CD4-positive, alpha-beta T cell treated with Interleukin-2 at 100 ng/mL for 4 hours (primary cell): ENCODE measurements at places on chromosomes 1 and 21.
A peak's percentile ranks its signal among the peaks of the same experiment; 100 is the strongest.

- no peak for DNase-seq
Observed at GRCh38 chr1:52530563-52531144, 22.2 kb downstream of the TUT4 start.

- DNase-seq = no peak
Observed at GRCh38 chr1:156305215-156305614, 6.1 kb upstream of the VHLL start.

DNA sequence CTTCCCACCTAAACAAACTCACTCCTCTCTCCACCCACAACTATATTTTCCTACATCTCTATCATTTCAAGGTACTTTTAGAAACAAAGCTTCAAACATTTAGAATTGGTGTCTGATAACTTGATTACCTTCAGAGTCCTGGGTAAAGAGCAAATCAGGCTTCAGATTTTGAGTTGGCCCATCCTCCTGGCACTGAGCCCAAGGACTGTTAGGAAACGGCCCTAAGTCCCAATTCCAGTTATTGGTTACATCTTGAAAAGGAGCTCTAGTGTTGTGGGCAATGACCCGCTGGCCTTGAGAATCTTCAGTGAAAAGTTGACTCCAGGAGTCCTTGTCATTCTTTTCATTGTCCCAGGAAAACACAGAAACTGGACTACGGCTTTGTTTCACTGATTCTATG is 15.1 kb downstream of the MTFR1L start:
- no peak for DNase-seq

DNA sequence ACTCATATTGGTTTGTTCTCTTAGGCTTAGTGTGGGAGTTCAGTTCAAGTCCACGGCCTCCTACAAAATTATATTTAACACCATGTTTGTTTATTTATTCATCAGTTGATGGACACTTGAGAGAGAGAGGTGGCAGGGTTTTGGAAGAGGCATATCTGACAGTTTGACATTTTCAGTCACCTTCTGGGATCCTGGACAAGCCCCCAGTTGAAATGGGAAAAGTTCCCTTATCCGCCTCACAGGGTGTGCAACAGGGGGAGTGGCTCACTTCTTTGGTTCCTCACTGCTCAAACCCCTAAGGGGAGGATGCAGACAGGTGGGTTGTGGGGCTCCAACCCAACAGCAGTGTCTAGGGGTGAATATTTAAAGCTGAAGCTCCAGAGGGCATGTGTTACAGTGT is 52.3 kb upstream of the TNFSF18 start:
- DNase-seq = no peak

DNA sequence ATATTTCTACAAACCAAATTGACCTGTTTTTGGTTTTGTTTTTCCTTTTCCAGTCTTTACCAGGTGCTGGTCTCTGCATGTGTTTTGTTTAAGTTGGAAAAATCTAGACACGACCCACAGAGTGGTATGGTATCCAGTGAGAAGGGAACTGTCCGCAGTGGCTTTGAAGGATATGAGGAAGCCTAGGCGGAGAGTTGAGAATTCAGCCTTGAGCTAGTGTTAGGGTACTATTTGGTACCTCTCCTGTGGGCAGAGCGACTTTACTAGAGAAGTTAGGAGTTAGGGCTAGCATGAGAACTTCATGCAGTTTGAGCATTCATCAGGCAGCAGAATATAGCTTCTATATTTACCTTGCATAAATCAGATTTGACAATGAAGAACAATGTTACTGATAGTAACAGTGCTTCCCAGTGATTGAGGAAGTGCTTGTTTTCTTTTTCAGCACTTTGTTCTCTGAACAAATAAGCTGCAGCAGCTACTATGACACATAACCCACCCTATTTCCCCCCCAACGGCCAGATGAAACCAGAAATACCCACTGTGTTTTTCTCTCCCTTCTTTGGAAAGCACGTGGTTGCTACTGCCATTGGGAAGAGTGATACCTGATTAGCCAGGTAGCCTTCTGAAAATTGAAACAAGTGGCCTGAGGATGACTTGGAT is 19.0 kb downstream of the MRPS6 start:
- DNase-seq = peak; percentile 17

- no peak for DNase-seq
Observed at GRCh38 chr1:60813071-60813470, 269.3 kb upstream of the NFIA start.

- no peak for DNase-seq
Observed at GRCh38 chr1:15305468-15305770, 58.4 kb downstream of the FHAD1 start.

DNA sequence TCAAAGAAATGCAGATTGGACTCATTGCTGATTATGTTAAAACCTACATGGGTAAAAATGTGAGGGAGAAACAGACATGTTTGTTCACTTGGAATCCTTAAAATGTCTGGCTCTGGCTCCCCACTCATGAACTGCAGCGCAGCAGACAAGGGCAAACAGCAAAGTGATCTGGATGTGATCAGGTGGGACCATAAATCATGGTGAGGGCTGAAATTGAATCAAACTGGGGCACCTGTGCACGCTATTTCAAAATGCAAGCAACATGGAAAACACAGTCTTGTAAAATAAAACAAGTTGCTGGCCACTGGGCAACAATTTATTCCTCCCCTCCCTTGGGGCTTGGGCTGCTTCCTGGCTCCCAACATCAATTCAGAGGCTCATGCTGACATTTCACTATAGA is 373.4 kb downstream of the SEC16B start:
- DNase-seq = no peak

DNA sequence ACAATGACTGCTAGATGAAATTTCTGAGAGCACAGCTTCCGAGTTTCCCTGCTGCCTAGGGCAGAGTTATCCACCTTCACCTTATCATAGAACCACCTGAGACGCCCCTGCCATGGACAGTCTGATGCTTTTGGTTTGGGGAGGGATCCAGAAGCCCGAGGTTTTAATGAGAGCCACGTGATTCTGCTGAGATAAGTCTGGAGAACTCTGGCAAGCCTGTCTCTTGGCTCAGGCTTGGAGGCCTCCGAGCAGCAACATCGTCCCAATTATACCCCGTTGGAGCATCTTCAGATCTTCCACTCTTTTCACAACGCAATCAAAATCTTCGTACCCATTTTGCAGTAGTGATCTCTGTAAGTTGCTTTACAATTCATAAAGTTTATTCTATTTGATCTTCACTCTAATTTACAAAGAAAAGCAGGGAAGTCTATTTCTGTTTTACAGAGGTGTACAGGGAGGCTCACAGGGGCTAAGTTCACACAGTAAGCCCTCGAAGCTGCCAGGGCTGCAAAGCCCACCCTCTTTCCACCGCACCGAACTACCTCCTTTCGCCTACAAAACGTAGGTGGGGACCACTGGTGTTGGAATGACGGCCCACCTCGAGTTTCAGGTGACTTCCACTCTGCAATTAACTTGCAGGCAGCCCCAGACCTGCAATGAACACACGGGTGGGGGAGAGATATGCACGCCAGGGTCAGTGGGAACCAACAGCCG is 513 bp upstream of the HHAT start:
- no peak for DNase-seq

DNA sequence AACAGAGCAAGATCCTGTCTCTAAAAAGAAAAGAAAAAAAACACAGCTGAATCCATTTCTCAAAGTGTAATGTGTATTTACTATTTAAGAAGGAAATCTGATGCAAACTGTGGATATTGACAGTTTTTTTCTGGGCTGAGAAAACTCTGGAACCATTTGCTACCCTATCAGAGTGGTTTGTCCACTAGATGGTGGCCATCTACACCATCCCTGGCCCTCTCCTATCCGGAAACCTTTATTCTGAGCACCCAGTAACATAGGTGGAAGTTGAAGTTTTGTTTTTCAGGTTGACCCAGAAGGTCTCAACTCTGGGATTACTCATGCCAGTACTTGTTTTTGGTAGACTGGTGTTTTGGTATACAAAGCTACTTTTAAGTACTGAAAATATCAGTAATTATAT is 20.2 kb downstream of the ECHDC2 start:
- DNase-seq = no peak

- DNase-seq = no peak
Observed at GRCh38 chr21:38902608-38903445, 97.1 kb downstream of the ETS2 start.

DNA sequence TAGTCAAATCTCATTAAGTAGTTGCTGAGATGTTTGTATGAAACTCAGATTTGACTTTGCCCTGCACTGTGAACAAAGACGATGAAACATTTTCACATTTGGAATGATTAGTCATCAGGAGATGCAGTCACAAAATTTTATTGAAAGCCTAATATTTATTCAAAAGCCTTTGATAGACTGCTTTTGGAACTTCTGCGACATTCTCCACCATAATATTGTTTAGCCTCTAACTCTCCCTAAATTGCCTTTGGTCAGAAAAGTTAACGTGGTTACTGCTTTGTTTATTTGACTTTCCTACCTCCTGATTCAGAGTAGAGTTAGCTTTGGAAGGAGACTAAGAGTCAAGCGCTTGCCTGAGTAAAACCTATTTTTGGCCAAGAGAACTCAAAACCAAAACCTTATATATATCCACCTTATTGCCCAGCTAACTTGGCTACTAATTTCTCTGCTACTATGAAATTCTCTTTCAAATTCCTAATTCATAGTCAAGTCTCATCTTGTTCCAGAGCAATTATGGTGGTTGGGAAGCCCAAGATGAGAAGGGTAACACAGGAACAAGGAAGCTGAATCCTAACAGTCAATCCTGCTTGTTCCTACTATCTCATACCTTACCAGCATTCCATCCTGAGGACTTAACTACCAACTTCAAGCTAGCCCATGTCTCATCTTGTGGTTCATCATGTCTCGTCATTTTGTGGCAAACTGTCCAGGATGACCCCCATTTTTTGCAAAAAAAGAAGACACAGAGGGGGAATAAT is 429.6 kb downstream of the USP25 start:
- DNase-seq = no peak

GRCh38 chr1:183898610-183899009 is 93.7 kb downstream of the RGL1 start:
- no peak for DNase-seq

- DNase-seq = no peak
Observed at GRCh38 chr1:25945761-25946160, 39.5 kb upstream of the STMN1 start.

- DNase-seq = no peak
Observed at GRCh38 chr1:50651476-50652263, 228.4 kb upstream of the DMRTA2 start.

DNA sequence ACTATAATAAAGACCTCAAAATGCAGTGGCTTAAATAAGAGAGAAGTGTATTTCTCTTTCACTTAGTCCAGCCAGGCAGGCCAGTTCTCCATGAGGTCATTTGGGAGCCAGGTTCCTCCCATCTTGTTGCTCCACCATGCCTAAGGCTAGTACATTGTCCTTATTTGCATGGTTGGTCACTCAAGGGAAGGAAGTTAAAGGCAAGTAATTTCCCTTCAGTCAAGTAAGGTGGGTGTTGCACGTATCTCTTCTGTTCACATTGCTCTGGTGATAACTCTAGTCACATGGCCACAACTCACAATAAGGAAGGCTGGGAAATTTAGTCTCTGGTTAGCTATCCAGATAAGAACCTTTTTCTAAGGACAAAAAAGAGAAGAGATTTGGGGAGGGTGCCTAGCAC is 27.2 kb upstream of the TADA1 start:
- DNase-seq = no peak

DNA sequence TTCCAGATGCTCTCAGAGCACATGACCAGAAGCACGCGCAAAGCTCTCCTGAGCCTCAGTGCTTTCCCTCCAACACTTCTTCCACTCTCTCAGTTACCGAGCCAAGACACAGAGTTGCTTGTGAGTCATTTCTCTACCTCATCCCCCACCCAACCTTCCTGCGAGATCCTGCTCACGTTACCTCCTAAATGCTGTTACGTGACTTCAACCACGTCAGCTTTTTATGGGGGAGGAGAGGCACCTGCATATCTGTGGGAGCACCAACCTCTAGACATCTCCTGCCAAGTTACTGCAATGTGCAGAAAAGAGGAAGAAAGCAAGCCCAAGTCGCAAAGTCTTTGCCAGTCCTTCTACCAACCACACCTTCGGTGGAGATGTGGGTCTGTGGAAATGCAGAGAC is 27.2 kb upstream of the ERG start:
- no peak for DNase-seq

- DNase-seq = no peak
Observed at GRCh38 chr1:119012383-119012782, 24.2 kb upstream of the TBX15 start.

- no peak for DNase-seq
Observed at GRCh38 chr1:30586671-30587070, 136.7 kb downstream of the MATN1 start.

DNA sequence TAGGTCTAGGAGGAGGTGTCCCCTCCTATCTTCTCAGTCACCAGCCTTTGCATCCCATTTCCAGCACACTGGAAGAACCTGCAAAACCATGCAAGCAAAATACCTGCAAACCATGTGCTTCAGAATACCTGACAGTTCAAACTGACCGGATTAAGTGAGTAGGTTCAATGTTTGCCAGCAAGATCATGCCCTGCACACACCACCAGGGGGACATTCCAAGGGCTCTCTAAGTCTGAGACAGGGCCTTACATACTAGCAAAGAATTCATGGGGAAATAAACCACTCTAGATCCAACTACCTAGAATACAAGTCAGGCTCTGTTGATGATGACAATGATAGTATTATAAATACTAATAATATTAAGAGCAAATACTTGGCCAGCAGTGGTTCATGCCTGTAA is 27.6 kb downstream of the INPP5B start:
- no peak for DNase-seq

- no peak for DNase-seq
Observed at GRCh38 chr1:115685029-115685705, 43.4 kb downstream of the VANGL1 start.

DNA sequence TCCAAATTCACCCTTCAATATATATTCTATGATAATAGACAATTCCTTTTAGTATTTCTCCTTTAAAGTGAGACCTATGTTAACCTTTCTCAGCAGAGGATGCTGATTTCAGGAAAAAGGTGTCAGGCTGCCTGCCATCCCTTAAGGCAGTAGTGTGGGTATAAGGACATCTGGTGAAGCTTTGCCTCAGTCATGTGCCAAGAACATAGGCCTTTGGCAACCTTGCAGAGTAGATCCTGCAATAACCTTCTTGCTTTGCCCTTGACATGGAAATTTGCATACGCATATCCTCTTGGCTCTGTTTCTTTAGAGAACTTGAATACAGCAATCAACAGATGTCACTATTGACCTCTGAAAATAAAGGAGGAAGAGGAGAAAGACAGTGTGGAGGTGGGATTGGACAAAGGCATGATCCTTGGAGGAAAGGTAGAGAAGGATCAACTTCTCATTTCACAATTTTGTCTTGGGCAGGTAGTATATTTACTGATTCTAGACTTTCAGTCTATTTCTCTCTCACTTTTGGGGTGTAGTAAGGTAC is 21.1 kb upstream of the ZRANB2 start:
- no peak for DNase-seq

DNA sequence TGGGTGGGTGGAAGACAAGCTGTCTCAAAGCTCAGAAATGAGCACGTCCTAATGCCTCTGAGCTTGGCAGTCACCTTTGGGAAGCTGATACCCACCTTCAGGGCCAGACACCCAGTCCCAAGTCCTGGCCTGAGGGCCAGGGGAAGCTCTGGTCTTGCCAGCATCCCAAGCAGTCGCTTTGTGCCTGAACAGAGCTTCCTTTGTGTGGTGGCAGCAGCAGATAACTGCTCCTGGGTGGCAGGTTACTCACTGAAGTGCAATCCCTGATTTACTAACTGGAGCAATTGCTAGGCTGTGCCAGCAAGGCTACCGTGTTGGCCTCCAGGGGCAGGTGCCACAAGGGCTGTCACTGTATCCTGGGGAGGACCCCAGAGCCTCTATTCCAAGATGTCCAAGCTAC is 40.4 kb upstream of the GRHL3 start:
- no peak for DNase-seq
